ENCODE measurements at places on chromosomes 6 and 20. TPM values are rescaled to one million over a fixed set of nuclear protein-coding genes. Genes with fewer than 3 reads are reported as not detected.

TDRD6 gene
- 1.4 TPM for total RNA-seq

DNA sequence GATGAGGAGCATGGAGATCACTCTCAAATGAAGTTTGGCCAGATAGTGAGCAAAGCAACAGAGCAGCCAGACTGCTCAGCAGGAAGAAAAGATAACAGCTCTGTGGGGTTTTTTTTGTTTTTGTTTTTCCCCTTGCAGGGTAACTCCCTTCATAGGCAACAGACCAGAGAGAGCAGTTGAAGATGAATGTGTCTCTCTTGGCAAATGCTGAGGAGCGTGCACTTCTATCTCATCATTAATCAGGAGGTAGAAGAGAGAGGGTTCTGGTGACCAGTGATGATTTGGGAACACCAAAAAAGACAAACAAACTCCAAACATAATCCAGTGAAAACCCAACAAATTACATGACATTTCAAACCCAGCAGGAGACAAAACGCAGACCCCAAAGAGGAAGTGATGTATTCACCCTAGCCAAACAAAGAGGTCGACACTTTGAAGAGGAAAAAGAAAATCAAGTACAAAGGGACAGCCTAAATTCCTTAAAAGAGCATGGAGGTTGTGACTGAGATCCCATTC is 66.2 kb upstream of the RREB1 start:
- no peaks in the 10 kb centered on the region for H3K36me3 ChIP-seq
- H3K27me3 ChIP-seq: no peaks in the 10 kb centered on the region
- H3K4me1 ChIP-seq: peaks cover 5% of the 10 kb centered on the region
- no peak overlapping the region for H3K27ac ChIP-seq
- DNase-seq: no peak
- no peak overlapping the region for H3K4me3 ChIP-seq

EYA2 gene
- 10.6 TPM for total RNA-seq

TBXT gene
- not detected for total RNA-seq

MOCS3 gene
- 7.8 TPM for total RNA-seq

Data from thyroid gland (tissue), 4 donors.